ENCODE measurements at places on chromosomes 6 and 20.

GRCh38 chr6:148750838-148751792 is 4.3 kb downstream of the UST start:
- DNase-seq, result no peak

- no peak for DNase-seq
These were observed 1.5 kb downstream of the CCND3 start for GRCh38 chr6:41939848-41940758.

DNA sequence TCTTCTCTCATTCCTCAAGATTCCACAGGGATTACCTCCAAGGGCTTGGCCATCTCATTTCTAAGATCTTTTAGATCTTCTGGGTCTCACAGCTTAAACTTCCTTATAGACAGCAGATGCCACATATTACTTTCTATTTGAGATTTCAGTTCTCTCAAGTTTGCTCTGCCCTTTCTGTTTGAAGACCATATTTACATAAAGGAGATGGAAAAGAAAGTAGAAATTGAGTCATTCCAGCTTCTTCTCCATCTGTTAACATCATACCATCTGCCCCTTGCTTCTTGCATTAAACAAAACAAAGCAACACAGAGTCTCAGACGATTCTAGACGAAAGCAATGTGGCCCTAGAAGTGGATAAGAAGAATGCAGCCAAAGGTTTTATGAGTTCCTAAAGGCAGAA is 203.4 kb downstream of the TTLL2 start:
- DNase-seq, result no peak

GRCh38 chr20:23225407-23226060 is 125.1 kb upstream of the NXT1 start:
- no peak for DNase-seq

DNA sequence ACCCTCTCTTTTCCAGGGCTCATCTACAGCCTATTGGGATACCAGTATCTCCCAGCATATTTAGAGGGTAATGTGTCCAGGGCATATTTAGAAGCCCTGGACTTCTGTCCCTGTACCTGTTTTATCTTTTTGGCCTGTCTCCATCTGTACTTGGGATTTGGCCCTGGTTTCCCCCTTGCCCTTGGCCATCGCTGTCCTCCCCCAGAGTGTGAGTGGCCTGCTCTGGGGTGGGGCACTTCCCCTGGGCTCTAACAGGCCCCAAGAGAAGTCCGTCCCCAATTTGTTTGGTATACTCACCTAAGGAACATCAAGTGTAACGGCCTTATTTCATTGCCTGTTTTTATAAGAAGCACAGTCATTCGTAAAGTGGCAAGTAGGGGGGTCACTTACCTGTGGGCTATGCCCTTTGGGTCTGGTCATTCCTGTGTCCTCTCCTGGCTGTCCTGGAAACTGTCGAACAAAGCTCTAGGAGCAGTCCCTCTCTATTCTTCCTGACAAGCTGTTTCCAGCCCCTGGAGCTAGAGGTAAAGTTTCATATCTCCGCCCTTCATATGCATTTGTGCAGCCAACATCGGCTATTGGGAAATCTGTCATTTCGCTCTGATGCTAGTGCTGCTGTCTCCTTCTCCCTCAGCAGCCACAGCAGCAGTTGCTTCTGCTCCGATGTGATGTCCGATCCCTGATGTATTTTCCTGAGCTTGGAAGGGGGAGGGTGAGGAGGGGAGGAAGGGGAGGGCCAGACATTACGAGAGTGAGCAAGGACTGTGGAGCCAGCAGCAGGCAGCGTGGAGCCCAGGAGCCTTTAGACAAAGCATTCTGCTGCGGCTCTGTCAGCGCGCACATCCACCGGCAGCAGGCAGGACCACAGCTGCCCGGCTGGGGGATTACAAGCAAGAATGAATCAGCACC is 83.4 kb downstream of the TCP11 start:
- DNase-seq, result no peak

DNA sequence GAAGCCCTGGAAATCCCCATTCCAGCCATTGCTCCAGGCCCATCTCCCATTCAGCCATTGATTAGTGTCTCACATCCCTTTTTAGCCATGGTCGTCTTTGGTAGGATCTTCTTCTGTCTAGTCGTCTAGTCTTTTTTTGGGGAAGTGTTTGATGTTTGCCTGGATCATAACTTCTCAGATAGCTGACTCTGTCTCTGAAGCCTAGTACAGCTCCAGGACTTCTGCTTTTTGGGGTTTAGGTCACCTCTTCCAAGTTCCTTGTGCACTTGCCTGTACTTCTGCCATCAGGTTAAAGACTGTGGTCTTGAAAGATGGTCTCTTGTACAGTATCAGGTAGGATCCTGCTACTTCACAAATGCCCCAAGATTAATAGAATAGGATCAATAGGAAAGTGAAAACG is 553.5 kb downstream of the PKHD1 start:
- no peak for DNase-seq

DNA sequence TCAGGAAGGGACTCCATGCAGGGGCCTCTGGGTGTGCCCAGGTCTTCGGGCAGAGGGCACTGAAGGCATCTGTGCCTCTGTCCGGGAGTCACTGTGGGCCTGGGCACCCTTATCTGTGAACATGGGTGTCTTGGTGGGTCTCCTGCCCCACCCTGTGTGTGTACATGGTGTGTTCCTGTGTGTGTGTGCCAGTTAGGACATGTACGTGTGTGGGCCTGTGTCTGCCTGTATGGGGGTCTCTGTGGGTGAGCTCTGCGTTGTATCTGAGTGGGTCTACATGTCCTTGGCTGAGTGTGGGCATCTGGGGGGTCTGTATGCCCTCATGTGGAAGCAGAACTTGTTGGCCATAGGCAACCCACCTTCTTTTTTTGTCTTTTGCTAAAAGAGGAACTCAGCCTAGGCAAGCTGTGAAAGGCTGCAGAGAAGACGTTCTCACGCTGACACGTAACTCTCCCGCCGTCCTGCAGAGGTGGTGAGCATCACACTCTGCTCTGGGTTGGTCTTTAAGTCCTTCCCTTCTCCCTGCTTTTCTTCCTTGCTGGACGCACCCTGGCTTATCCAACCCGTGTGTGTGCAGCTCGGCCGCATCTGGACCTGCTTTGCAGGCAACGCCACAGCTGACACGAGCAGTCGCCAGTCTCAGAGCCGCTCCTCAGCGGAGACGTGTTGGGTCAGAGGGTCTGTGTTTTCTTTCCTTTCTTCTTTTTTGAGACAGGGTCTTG is 532 bp upstream of the NPBWR2 start:
- DNase-seq, result no peak

DNA sequence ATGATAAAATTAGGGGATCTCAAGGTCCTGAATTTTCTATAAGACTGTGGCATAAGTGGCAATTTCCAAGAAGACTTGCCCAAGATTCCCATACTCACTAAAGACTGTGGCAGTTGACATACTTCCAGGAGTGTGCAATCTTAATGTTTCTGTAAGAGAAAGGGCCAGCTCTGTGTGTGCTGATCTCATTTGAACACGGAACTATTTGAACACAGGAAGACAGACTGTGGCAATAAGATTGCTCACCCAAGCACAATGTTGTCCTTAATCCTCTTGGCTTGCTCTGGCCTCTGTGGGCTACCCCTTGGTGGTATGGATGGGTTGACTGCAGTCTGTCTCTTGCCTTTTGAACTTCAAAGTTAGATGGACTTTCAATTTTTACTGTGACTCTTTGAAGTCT is 151.4 kb downstream of the PHF3 start:
- no peak for DNase-seq

- no peak for DNase-seq
These were observed 9.9 kb downstream of the IRF4 start for GRCh38 chr6:401239-401993.

- DNase-seq, result no peak
These were observed 78.6 kb upstream of the PLN start for GRCh38 chr6:118469468-118469867.

- no peak for DNase-seq
These were observed 96.1 kb downstream of the VEGFA start for GRCh38 chr6:43865932-43866645.

DNA sequence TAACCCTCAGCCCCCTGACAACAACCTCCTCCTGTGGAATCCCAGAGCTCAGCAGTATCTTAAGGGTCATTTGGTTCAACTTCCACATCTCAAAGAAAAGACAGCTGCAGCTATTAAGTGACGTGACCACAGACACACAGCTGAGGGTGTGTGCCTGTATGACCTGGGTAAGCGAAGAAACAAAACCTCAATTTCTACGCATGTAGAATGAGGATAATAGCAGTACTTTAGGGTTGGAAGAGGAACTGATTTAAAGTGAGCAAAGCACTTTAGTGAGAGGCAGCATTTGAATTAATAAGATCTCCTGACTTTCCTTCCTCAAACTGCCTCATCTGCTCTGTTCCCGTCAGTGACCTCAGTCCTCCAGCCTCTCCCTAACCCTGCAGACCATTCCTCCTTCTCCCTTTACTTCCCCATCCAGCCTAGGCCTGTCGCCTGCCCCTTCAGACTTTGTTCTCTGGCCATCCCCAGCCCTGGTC is 6.8 kb upstream of the ARMC2 start:
- DNase-seq, result no peak

GRCh38 chr6:6918216-6918983 is 189.4 kb upstream of the RREB1 start:
- no peak for DNase-seq

GRCh38 chr6:52976591-52977035 is 18.5 kb downstream of the GSTA4 start:
- no peak for DNase-seq

DNA sequence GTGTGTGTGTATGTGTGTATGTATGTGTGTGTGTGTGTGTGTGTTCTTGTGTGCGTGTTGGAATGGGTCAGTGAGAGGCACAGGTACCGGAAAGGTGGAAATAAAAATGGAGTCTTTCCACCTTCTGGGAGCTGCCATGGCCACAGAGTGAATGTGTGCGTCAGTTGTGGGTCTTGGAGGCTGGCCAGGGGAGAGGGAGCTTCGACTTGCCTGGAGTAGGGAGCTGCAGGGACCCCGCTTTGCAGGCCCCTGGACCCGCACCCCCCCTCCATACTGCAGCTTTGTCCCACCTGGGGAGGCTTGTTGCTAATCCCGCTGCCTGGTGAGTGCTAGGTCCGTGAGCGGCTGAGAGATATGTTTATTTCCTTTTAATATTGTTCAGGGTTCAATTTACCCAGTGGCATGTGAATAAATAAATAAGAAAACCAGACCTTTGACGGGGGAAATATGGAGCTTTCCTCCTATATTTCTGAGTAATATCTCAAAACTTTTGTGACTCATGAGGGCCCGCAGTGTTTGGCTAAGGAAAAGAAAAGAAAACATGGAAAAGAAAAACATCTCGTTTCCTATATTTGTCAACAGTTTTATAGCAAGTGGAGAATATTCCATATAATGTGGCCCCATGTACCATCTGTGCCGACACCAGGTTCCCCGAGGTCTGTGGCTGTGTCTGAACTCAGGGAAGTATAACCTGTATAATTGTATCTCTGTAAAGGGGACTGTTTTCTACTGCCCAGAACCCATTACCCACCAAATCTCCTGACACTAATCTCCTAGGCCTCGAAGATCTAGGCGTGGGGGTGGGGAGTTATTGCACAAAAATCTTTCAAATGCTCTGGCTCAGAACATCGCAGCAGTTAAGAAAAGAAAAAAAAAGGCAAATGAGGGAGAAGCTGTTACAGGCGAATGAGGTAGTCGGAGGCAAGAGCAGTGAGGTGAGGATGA is 24.6 kb upstream of the CCDC167 start:
- no peak for DNase-seq

- DNase-seq, result no peak
These were observed 3.3 kb downstream of the MKKS start for GRCh38 chr20:10430704-10431103.

- DNase-seq, result no peak
These were observed 17.6 kb upstream of the COL12A1 start for GRCh38 chr6:75223428-75223827.

- DNase-seq, result peak; percentile 96
These were observed at the start of gene TSPYL1 for GRCh38 chr6:116279232-116280160. TSS of gene TSPYL1 (minus strand) at chr6:116279930. CDS start at chr6:116279830, 100 bp downstream.

DNA sequence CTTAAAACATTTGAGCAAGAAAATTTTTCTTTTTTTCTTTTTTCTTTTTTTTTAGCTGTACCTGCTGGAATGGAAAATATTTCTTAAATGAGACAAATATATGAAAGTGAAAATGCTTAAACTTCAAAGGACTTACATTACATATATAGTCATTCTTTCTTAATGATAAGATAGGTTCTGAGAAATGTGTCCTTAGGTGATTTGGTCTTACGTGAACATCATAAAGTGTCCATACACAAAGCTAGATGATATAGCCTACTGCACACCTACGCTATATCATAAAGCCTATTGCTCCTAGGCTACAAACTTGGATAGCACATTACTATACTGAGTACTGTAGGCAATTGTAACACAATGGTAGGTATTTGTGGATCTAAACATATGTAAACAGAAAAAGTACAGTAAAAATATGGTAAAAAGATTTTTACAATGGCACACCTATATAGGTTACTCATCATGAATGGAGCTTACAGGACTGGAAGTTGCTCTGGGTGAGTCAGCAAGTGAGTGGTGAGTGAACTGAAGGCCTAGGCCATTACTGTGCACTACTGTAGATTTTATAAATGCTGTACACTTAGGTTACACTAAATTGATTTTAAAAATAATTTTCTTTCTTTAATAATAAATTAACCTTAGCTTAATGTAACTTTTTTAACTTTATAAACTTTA is 54.6 kb downstream of the RPP21 start:
- no peak for DNase-seq

- peak; percentile 4 for DNase-seq
These were observed 9.6 kb upstream of the IL17A start for GRCh38 chr6:52176550-52176949.

- DNase-seq, result no peak
These were observed 380.0 kb upstream of the FLRT3 start for GRCh38 chr20:14717134-14717999.

Measured in CD4-positive, alpha-beta T cell treated with Interleukin-15 for 4 hours (primary cell).